Testis (tissue), 5 donors: ENCODE measurements at places on chromosomes 3 and 15.

- DNase-seq, result no peak
Observed at GRCh38 chr3:59996056-59996455, 946.2 kb upstream of the CFAP20DC start.

- no peak for DNase-seq
Observed at GRCh38 chr3:42214565-42215283, 51.3 kb downstream of the CCK start.

DNA sequence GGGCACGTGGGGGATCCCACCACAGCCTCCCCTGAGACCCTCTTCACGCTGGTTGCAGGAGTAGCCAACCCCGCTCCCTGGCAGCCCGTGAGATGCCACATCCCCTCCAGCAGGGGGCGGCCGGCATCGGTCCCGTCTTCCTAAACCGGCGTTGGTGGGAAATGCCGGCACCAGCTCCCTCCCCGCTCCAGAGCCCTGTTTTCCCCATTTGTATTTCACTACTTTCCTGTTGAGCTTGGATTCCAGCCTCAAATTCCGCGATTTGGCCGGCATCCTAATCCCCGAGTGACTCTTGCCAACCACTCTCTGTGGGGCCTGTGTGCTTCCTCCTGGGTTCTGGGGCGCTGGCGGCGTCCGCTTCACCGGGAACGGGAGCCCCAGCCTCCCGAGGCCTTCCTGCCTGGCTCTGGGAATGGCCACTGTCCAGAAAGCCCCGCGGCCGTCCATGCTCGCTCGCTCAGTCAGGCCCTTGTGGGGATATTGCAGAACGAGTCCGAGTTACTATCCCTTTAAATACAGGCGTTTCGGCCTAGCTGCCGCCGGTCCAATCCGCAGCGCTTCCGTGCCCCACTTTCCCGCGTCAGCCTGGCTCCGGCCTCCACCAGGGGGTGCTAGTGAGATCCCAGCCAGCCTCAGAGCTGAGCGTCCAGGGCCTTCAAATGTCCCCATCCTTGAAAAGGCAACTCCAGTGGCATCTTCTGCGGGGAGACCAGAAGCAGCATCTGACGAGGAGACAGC, 8.1 kb upstream of the ADAMTS17 start:
- peak; percentile 95 for DNase-seq

GRCh38 chr3:128504963-128505730, 12.1 kb upstream of the GATA2 start:
- DNase-seq, result no peak

- no peak for DNase-seq
Observed at GRCh38 chr3:14422016-14422963, 19.9 kb downstream of the SLC6A6 start.

GRCh38 chr3:45318689-45319088, 69.7 kb upstream of the LARS2 start:
- no peak for DNase-seq

DNA sequence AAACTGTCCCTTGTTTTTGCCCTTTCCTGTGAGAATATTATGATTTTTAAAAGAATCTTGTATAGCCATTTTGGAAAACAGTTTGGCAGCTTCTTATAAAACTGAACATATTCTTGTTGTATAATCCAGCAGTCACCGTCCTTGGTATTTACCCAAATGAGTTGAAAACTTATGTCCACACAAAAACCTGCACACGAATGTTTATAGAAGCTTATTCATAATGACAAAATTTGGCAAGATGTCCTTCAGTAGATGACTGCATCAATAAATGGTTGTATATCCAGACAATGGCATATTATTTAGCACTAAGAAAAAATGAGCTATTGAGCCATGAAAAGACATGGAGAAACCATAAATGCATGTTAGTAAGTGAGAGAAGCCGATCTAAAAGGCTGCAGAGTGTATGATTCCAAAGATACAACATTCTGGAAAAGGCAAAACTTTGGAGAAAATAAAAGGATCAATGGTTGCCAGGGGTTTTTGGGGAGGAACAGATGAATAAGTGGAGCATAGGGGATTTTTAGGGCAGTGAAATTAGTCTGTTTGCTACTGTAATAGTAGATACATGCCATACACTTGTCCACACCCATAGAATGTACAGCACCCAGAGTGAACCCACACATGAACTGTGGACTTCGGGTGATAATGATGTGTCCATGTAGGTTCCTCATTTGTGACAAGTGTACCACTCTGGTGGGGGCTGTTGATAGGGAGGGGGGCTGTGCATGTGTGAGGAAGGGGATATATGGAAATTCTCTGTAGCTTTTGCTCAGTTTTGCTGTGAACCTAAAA, 31.7 kb downstream of the LIMD1 start:
- DNase-seq, result no peak

GRCh38 chr3:101512396-101512645, 691 bp downstream of the SENP7 start:
- no peak for DNase-seq

DNA sequence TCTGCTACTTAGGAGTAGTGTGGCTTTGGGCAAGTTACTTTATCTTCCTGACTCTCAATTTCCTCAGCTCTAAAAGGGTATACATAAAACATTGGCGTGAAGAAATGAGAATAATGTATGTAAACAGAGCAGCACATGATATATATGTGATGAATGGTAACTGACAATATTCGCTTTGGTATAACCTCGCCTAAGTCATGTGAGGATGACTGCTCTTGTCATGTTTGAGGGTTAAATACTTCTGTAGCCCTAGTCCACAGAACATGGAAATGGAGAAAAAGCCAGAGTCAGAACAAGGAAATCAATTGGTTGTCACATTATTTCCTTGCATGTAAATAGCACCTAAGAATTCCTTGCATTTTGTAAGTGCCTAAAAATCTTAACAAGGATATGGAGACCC, 25.0 kb downstream of the CHP1 start:
- no peak for DNase-seq

- DNase-seq, result no peak
Observed at GRCh38 chr15:36591536-36592411, 12.3 kb downstream of the CDIN1 start.

DNA sequence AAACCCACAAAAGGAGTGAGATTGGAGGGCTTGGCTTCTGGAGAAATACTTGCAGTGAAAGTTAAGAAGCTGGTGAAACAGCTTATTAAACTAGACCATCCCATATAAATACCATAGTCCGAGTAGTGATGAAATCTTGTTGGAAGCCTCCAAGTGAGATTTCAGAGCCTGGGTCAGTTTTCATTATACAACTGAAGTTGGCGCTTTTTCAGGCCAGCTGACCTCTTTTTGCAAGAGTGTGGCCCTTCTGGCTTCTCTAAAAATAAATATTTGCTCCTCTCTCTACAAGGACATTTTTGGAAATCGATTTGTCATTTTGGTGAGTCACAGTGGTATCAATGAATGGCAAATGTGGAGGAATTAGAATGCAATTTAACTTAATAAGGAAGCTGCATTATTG, 51.2 kb upstream of the THRB start:
- DNase-seq, result no peak

- no peak for DNase-seq
Observed at GRCh38 chr3:3753416-3753815, 45.8 kb upstream of the LRRN1 start.
